Stimulated activated effector memory CD8-positive, alpha-beta T cell treated with anti-CD3 and anti-CD28 coated beads, Interleukin-12 subunit alpha, Interleukin-12 subunit beta, amount 100 ng/mL, for 72 hours (primary cell): ENCODE measurements at places on chromosomes 7 and 10.

GRCh38 chr10:112565434-112566053 is 118.5 kb downstream of the VTI1A start:
- DNase-seq: no peak

- DNase-seq: no peak
Measured at GRCh38 chr10:101176577-101176976, 45.5 kb downstream of the TLX1 start.

- no peak for DNase-seq
Measured at GRCh38 chr10:7488418-7488829, 77.6 kb upstream of the SFMBT2 start.

- DNase-seq: no peak
Measured at GRCh38 chr10:34236931-34237330, 578.2 kb downstream of the PARD3 start.

DNA sequence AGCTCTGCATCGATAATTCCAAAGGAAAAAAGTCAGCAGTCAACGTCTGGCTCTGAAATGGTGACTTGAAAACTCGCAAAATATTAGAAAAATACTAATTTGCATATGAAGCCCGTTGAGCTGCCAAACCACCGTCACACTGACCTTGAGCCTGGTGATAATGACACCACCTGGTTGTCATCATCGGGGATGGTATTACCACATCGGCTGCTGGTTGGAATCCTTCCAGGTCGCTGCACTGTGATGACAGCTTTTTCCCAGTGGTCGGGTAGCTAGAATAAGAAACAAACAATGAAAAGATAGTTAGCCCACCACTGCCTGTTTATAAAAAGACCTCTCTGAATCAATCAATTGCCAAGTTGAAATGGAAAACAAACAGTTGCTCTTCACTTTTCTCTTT is 41.6 kb downstream of the LAMB1 start:
- DNase-seq: no peak

DNA sequence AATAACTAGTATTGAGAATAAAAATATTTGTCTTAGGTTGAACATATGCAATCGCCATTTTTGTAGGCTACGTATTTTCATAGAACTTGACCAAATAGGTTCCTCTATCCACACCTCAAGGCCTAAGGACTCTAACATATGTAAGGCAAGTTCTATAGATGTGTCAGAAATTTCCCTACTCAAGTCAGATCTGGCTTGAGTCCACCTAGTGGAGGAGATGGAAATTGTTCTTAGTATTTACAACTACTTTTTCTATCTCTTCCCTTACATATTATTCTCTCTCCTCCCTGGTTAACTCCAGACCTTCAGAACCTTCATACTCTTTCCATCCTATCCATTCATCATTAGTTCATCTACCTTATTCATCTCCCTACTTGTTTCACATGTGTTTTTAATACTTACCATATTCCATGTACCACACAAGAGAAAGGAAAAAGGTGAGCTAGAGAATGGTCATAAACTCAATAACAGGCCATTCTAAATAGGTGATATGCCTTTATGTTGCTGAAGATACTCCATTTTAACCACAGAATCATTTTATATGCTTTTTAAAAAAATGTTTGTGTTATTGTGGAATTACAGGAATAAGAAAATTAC is 174.5 kb upstream of the HDAC9 start:
- DNase-seq: no peak

DNA sequence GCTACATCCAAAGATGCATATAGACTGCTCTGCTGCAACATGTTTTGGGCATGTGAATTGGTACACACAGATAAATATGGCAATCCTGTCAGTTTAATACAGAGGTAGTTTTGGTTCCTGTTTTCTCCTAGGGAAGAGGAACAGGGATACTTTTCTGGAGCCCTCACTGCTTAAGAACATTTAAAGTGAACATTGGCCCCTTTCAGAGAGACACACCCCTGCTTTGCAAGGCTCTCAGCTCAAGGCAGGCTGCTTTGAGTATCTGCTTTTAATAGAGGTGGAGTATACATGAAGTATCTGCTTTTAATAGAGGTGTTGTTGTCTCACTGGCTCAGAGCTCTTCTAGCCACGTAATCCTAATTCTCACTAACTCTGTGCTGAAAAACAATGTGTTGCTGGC is 38.9 kb downstream of the CYP51A1 start:
- no peak for DNase-seq

GRCh38 chr7:130274983-130275591 is 8.4 kb downstream of the CPA2 start:
- DNase-seq: no peak

DNA sequence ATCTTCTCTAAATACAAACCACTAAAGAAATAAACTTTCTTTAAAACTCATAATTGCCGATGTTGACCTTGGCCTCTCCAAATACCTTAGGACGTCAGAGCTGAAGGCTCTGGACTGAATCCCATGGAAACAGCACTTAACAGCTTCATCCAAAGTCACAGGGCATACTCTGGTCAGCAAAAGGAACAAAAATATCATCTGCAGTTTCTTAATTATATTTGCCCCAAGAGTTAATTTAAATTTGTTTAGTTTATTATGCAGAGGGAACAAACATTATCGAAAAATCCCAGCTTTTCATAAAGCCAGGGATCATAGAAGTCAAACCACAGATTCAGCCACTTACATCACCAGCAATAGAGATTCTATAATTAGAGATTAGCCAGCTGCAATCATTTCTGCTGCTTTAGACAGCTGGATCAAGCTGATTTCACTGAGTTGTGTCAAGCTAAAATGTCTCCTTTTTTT is 20.5 kb upstream of the FAM13C start:
- no peak for DNase-seq

DNA sequence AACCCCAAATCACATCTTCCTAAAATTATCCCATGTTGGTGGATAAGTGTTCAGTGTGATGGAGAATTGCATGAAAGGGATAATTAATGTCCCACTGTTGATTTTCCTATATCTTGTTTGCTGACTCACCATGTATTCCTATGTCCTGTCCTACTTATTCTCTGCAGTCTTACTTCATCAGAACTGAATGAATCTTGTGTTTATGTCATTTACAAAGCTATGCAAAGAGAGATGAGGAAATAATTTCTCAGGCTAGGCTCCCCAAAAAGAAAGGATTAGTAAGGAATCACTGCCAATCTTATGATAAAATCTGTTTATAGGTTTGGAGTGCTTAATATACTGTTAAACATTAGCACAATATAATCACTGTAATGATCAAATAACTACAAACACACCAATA is 360.8 kb downstream of the CRPPA start:
- no peak for DNase-seq

GRCh38 chr10:72218325-72218724 is 2.2 kb upstream of the ASCC1 start:
- no peak for DNase-seq

DNA sequence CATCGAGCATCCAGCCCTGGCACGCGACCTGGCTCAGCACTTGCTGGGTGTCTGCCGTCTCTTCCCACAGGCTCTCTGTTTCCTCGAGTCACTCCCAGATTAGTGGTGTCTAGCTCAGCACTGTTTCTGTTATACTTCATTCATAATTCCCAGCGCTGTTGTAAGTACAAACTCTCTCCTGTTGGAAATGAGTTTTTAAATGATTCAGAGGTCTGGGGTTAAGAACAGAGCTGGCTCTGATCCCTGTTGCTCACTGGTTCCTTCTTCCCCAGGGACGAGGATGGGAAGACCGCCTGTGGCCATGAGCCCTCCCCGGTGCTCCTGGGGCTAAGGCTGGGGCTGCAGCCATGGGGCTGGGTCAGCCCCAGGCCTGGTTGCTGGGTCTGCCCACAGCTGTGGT is 17.3 kb upstream of the C10orf95 start:
- DNase-seq: no peak

GRCh38 chr10:30481603-30482002 is 47.6 kb downstream of the MAP3K8 start:
- DNase-seq: no peak

DNA sequence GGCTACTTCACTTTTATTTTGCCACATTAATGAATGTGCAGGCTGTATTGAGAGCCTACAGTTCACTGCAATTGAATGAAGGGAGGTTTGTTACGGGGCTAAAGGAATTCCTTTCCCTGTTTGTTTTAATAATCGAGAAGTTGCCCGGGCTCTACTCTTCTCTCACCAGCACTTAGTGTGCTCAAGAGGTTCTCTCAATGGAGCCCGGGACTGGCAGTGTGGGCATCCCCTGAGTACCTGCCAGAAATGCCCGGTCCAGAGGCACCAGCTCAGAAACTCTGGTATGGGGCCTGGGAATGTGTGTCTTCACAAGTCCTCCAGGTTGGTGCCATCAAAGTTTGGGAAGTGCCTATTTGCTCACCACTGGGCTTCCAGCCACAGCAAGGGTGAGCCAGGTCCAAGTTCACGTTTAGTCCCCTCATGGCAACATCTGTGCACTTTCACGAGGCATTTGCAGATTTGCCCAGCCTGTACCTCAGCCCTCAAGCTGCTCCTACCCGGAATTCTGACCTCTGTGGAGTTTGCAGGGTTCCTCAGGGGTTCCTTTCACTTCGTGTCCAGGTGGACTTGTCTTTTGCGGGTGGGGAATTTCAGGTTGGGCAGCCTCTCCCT is 622.4 kb downstream of the SDK1 start:
- no peak for DNase-seq

- DNase-seq: no peak
Measured at GRCh38 chr7:6244021-6244420, 28.4 kb downstream of the CYTH3 start.

DNA sequence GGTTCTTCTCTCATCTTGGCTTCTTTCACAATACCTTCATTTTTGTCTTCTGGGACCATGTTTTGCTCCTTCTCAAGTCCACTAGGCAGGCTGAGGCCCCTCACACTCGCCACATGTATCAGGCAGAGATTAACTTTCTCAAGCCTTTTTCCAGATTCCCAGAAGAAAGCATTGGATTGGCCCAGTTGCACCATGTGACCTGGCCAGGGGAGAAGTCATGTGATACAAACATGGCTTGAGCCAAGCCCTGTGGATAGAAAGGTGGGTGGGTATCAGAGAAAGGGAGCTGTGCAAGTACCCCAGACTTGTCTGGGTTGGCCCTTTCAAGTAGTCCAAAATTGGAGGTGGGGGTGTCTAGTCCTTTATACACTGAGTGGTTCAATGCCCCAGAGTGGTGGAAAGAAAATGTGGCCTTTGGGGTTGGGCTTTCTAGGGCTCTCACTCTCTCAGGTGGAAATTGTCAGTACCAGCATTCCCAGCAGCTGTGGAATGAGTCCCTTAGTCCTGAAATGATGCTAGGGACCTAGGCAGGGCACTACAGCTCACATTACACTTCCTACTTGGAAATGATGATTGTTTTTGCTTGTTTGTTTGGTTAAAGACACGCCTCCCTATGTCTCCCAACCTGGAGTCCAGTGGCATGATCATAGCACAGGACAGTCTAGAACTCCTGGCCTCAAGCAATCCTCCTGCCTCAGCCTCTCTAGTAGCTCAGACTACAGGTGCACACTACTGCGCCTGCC is 36.9 kb upstream of the C10orf67 start:
- no peak for DNase-seq

- DNase-seq: no peak
Measured at GRCh38 chr10:5064656-5065055, 29.6 kb upstream of the AKR1C3 start.

- DNase-seq: no peak
Measured at GRCh38 chr10:13709931-13710650, 123.3 kb downstream of the PRPF18 start.

- peak; percentile 45 for DNase-seq
Measured at GRCh38 chr7:50411332-50411731, 38.8 kb downstream of the FIGNL1 start.

DNA sequence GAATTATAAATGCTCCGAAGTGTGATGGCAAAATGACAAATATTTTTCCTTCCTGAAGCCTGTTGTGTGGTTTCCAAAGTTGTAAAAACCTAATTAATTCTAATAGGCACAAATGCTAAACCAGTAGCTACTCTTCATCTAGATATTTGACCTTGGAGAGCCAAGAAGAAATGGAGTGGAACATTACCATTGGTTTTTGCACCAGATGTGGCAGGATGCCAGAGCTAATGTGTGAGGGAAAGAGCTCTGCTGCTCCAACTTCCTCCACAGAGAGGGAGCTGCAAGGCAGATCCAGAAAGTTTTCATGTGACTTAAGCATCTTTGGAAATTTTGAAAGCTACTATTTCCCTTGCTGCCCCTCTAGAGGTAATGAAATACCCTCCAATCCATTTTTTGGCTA is 65.1 kb upstream of the HPS1 start:
- no peak for DNase-seq

DNA sequence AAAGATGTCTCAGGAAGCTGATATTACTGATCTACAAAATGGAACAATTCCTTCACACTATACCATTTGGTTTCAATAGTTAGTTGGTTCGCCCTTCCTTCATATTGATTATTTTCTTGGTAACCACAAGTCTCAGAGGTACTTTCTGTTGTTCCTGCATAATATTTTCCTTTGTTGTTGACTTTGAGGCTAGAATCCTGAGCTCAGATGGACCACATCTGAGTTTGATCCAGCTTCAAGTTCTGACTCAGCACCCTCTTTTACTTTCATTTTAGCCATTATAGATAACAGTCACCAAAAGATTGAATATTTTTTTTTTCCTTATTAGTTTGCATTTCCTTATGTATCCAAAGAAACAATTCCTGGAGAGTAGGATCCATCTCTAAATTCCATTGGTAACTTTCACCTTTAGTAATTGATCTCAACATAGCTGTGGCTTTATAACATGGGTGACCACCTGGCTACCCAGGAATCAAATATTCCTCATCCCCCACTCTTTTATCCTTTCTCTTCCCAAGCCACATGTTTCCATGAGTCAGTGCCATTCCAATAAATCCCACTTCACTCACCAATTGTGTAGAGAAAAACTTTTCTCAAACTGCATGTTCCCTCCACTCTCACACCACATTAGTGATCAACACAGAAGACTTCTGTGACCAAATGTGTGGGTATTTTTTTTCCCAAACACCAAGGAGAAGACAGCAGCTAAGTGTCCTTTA is 9.7 kb upstream of the ABCA13 start:
- DNase-seq: no peak

GRCh38 chr10:70779511-70780369 is 5.4 kb downstream of the TBATA start:
- DNase-seq: no peak

GRCh38 chr10:81876253-81877077 is 1.5 kb downstream of the NRG3 start:
- DNase-seq: no peak

DNA sequence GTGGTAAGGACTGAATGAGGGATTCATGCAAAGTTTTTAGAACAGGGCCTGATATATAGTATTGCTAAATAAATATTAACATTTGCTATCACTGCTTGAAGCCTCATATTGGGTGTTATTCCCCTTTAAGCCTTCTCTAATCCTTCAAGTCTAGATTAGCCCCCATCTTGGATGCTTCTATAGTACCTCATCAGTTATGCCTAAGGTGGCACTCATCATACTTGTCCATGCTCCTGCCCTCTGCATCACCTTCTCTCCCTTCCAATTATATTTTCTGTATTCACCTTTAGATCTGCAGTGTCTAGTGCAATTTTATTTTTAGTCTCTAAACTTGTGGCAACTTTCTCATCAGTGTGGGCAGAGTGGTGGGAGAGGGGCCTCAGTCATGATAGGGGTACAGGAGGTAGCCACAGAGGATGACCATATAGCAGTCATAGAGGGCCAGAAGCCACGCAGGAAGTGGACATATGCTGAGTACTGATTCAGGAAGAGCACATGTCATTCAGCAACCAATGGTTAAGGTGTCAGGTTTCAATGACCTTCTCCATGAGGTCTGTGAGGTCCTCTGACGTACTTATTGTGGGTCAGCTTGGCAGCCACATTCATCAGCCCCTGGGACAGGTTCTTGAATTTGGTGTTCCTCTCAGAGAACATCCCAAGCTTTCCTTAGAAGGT is 2.5 kb downstream of the ENTPD1 start:
- peak; percentile 36 for DNase-seq
